ENCODE measurements at places on chromosomes 3 and 15. TPM values are rescaled to one million over a fixed set of nuclear protein-coding genes. Genes with fewer than 3 reads are reported as not detected.

- DNase-seq, result no peak
These were observed 346.1 kb downstream of the CHST2 start for GRCh38 chr3:143465666-143466065.

Gene GPR171
- total RNA-seq, result not detected

DNA sequence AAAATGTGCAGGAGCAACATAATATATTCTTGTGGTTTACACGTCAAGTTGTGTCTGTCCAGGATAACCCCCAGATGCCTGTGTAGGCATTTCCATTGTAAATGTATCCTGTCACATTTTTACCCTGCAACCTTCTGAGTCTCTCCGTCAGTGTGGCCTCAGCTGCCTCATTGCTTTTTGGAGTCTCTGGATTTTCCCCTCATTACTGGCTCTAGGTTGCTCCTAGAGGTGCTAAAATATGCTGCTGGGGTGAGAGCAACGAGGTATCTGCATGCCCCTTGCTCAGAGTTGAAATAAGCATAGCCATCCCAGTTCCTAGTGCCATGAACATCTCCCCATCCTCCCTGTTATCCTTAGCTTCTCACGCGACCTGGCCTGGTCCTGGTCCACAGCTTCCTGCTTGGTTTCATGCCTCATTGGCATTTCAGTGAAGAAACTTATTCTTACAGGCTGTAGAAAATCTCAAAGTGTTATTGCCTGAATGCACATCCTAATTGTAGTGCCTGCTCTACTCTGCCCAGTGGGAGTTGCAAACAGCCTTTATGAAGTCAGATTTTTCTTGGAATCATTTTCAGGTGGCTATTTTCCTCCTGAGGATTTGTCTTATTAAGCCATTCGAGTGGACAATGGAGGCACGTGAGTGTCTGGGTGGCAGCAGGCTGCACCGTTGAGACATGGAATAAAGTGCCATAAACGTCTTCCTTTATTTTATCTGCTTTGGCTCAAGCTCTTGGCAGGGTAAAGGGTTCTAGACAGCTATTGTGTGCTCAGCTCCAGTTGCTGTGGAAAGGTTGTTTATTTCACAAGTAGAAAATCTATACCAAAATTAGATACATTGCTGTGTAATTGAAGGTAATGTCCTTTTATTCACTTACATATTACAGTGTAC lies 33.2 kb downstream of the OXNAD1 start:
- DNase-seq, result no peak

- DNase-seq, result peak; percentile 31
These were observed 212.3 kb downstream of the FGF12 start for GRCh38 chr3:192514754-192515663.

DNA sequence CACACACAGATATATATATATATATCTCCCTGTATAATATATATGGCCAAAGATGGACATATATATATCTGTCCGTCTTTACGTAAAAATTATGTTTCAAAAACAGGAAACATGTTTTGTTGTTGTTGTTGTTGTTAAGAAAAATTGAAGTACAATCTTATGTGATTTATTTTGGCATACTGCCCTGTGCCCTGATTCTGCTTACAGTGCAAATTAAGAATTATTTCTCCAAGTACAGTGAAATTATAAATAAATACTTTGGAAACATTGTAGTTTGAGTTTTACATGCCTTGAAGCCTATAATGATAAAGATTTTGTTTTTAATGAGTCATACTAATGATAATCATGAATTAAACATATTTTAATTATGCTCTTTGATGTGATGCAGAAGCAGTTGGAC lies 994.9 kb downstream of the DIPK2A start:
- no peak for DNase-seq

DNA sequence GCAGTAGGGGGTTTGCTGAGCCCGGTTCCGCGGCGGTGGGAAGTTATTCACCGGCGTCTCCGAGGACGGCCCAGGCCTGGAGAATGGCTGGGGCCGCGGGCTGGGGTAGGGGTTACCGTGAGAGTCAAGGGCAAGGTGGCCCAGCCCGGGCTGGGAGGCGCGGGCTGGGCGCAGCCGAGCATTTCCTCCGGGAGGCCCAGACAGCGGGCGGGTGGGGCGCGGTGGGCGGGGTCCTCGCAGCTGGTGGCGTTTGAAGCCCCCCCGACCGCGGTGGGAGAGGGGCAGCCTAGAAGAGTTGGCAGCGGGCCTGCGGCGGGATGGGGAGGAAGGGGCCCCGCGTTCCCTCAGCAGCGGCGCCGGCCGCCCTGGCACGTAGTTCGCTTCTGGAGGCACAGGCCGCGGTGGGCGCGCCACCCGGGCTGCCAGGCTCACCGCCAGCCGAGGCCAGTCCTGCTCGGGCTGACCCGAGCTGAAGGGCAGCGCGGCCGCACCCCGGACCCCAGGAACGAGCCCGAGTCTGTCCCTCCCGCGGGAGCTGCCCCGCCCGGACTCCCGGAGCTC lies 960 bp upstream of the KLF13 start:
- DNase-seq, result peak; percentile 88
